Stimulated activated CD4-positive, alpha-beta T cell treated with anti-CD3 and anti-CD28 coated beads, Interleukin-1b, Interleukin-23, amount 100 ng/mL, for 4 hours (primary cell): ENCODE measurements at places on chromosomes 13 and 19.

DNA sequence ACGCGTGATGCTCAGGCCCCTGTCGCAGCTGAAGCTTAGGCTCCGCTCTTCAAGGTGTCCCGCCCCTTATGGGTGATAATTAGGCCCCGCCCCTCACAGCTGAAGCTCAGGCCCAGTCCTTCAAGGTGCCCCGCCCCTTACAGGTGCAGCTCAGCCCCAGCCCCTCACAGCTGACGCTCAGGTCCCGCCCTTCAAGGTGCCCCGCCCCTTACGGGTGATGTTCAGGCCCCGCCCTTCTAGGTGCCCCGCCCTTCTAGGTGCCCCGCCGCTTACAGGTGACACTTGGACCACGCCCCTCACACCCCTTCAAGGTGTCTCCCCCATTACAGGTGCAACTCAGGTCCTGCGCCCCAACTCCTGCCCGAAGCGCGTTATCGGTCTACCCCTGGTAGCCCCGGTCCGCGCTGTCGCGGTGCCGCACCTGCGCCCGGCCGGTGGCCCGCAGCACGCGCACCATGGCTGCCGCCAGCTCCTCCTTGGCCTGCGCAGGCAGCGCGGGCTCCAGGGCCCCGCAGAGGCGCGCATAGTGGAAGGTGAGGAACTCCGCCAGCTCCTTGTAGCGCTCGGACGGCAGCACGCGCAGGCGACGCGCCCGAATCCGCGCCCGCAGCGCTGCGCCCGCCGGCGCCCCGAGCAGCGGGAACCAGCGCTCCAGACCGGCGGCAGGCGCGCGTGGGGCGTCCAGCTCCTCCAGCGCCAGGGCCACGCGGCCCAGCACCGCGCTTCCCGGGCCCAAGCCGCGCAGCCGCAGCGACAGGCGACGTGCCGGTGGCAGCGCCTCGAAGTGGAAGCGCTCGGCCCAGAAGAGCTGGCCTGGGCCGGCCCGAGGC, 7.3 kb downstream of the RASAL3 start:
- no peak for DNase-seq

DNA sequence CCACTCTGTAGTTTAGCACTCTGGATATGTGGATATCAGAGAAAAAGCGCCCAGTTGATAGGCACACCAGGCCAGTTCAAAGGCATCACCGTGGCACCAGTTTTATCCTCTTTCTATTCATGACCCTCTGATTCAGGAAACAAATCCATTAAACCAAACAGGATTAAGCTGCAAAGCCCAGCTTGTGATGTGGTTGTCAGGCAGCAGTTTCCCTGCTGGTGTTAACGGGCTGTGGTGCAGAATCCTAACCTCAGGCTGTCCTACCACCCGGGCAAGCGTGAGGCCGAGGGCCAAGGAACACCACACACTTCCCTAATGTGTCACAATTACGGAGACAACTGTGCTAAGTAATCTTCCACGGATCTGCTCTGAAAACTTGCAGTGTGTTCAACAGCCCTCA, 209.1 kb downstream of the OLFM4 start:
- no peak for DNase-seq

DNA sequence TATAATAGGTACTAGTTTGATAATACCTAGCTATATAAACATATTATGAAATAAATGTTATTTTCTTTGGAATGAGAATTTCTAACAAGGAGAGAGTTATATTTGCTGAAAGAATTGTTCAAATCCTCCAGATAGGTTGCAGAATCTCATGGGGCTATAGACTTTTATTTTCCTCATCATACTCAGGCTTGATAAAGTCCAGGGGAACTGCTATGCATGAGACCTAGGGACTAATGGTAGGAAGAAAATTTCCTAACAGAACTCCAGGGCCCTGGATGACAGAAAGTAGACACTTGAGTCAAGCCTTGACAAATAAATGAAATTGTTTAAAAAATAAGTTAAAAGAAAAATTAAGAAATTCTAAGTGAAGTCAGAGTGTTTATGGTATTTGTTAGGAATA, 138.5 kb upstream of the DACH1 start:
- no peak for DNase-seq

DNA sequence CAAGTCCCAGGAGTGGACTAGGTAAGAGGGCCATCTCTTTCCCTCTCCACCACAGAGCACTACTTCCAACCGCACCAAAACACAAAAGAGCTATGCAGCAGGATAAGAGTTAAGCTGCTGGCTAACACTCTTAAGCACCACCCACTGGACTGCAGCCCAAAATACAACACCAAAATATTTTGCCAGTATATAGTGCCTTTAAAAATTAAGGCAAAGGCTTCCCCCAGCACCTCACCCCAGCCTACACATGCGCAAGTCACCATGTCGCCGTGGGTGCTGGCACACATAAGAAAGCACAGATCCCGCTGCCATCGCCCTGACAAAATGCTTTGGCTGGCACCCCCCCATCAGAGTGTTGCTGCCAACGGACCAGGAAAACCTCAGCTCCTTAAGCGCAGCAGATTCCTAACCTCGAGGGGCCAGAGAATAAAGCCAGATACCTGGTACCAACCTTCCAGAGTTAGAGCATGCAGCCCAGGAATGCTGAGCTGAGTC, 608.3 kb downstream of the PCDH17 start:
- no peak for DNase-seq
